Activated naive CD4-positive, alpha-beta T cell (primary cell): ENCODE measurements at places on chromosomes 7 and 10.

- no peak for DNase-seq
Measured at GRCh38 chr10:15748126-15748525, 28.4 kb upstream of the ITGA8 start.

- DNase-seq = no peak
Measured at GRCh38 chr10:80344276-80344675, 12.3 kb downstream of the DYDC1 start.

DNA sequence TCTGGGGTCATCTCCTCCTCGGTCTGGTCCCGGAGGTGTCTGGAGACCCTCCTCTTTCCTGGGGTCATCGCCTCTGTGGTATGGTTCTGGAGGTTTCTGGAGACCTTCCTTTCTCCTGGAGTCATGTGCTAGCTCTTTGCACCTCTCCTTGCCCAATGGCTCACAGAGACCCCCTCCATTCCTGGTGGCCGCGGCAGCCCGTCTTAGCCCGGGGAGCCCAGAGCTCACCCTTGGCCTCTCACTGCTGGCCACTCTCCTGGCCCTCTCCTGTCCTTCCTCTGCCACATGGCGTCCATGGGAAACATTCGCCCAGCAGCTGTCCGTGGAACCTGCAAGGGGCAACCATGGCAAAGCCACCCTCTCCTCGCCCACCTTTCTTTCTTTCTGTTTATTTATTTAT lies 20.2 kb upstream of the FOXL3 start:
- no peak for DNase-seq

DNA sequence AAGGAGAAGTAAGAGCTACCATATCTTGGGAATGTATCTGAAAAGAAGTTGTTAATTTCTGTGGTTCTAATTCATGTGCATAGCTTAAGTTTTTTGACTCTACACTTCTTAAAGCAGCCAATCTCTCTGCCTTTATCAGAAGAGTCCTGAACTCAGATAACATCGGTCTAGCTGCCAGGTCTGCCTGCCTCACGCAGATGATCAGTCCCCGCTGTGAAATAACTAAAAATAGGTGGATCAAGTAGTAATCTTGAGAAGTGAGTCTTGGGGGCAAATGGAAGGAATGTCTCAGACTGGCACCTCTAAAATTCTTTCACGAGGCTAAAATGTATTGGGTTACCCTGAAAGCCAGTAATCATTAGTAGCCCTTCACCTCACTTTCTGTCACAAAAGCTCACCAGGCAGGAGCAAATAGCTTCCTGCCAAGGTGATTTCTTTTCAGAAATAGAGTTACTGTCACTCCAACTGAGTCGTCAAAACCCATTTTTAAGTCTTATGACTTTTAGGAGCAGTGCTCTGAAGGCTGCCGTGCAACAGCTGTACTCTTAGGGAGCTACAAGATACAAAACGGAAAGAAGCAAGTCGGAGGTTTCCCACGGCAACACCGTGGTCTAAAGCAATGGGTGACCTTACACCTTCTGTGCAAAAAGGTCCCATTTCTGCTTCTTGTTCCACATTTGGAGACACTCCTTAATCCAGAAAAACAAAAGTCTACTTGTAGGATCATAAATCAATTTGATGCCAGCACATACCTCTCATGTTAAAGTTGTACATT lies 85.2 kb downstream of the ABCB5 start:
- DNase-seq = no peak

- DNase-seq = no peak
Measured at GRCh38 chr7:39130274-39130673, 152.6 kb downstream of the POU6F2 start.
